ENCODE measurements at places on chromosomes 3 and 15.

- no peak for DNase-seq
Measured at GRCh38 chr15:68183616-68184315, 21.4 kb downstream of the CALML4 start.

- DNase-seq: no peak
Measured at GRCh38 chr3:167110901-167111300, 269.2 kb downstream of the ZBBX start.

- DNase-seq: no peak
Measured at GRCh38 chr15:96335411-96336024, 5.0 kb downstream of the NR2F2 start.

GRCh38 chr3:181326637-181327223 lies 337.2 kb upstream of the DNAJC19 start:
- no peak for DNase-seq

DNA sequence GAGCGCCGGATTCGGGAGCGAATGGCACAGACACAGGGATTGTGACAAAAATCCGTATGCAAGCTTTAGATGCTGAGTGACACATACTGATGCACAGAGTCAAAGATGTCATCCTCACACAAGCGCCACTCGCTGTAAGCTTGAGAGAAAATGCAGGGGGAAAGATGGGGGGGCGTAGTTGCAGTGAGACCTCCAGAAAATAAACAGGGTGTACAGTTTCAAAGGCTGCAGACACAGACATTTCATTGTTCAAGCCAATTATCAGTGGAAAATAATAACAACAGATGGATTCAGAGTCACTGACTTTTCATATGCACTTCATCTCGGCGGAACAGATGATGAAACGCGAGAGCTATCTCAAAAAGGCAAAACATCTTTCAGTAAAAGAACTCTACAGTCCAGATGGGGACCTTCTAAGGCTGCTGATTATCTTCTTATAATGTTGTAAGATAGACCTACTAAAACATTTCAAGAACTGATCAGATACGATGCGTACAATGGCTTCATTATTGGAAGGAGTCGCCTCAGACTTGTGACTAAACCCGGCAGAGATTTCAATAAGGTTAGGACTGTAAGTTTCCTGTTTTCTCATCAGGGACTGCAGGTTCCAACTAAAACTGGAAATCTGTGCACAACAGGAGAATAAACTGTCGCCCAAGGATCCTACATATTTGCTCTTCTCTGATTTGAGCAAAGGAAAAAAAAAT lies 275.4 kb downstream of the FOXP1 start:
- DNase-seq: no peak

GRCh38 chr15:43508991-43509659 lies 8.3 kb upstream of the MAP1A start:
- peak; percentile 69 for DNase-seq

GRCh38 chr3:74599564-74599963 lies 14.9 kb downstream of the CNTN3 start:
- no peak for DNase-seq

GRCh38 chr15:83207660-83208366 lies at the start of gene HDGFL3:
TSS of gene HDGFL3 (minus strand) at chr15:83207823. CDS start at chr15:83207414, 409 bp downstream.
- DNase-seq: peak; percentile 59

GRCh38 chr3:156983559-156983958 lies 157.4 kb downstream of the LEKR1 start:
- no peak for DNase-seq

DNA sequence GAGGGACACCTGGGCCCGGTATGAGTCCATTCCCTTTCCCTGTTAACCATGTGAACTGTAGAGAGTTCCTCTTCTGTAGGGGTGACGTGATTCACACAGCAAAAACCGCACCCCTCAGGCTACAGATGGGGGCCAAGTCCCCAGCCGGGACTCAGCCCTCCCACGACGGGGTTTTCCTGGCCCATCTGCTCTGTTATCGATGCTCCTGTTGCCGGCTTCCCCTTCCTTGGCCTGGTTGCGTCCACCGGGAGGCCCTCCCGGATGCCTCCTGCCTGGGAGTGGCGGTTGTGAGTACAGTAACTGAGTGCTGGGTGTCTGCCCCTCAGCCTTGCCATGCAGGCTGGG lies 817 bp upstream of the PLXNA1 start:
- DNase-seq: no peak

DNA sequence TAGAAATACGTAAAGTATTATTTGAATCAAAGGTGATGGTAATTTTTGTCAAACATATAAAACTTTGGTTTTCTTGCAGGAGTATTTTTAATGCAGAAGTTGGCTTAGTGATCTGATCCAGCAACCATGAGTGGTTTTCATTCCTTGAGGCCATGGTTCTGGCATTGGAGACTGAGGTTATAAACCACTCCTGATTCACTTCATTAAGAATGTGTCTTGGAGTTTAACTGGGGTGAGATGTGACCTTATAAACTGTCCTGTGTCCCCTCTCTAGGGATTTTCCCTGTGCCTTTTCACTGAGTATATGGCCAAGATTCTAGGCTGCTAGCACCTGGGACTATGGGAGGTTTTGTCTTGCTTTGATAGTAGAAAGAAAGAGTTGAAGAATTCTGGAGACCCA lies 94.3 kb downstream of the RYR3 start:
- DNase-seq: no peak

DNA sequence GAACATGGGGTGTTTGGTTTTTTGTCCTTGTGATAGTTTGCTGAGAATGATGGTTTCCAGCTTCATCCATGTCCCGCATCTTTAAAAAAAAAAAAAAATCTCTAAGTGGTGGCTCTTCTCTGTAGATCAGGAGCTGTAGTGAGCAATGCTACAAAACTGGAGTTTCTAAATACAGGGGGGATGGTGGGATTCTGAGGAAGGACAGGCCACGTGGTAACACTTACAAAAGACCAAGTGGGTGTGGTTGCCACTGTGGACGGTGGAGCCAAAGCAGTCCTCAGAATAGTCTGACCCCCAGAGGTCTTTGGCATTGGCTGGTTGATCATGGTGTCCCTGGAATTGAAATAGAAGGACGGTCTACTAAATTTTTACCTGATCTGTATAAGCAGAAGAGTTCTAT lies 7.7 kb downstream of the CCRL2 start:
- no peak for DNase-seq

GRCh38 chr3:135618123-135618522 lies 347.4 kb upstream of the PPP2R3A start:
- DNase-seq: no peak

DNA sequence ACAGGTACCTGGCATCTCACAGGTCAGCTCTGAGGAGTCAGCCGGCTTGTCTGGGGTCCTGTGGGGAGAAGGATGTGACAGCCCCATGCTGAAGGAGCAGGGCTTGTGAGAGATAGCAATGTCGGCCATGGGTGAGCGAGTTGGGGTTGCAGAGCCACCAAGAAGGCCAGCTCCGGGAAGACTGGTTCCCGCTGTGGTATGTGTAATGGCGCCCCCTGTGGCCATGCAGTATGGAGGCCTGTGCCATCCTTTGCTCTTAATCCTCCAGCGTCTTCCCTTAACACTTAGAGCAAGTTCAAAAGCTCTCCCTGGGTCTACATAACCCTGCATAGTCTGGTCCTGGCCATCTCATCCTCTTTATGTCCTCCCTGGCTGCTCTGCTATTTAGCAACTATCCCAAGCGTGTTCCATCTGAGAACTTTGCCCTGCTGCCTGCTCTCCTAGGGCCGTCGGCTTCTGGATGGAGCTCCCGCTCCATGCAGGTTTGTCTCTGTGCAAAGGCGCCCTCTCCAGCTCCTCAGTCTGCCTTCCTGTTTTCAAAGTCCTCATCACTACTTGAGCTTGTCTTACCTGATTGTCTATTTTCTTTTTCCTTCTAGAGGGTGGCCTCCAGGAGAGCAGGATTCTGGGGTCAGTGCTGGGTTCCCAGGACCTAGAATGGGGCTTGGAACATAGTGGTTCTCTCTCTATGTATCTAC lies 40.8 kb upstream of the IQCF6 start:
- no peak for DNase-seq

- DNase-seq: peak; percentile 46
Measured at GRCh38 chr15:100115711-100116090, 226.1 kb downstream of the ADAMTS17 start.

DNA sequence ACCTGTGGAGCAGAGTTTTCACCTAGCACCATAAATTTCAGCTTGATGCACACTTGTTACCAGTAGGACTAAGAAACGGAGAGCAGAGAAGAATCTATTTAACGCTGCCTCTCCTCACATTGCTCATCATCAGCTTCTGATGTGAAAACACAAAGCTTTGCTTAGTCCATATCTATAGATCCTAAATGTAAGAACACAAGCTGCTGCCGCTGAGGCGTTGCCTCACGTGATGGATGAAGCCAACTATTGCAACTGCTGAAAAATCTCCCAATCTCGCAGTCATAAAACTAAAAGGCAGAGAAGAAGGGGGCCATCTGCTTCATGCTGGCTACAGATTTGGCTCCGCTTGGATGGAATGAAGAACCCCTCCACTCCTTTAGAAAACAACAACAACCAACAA lies 42.7 kb downstream of the CADPS start:
- no peak for DNase-seq

DNA sequence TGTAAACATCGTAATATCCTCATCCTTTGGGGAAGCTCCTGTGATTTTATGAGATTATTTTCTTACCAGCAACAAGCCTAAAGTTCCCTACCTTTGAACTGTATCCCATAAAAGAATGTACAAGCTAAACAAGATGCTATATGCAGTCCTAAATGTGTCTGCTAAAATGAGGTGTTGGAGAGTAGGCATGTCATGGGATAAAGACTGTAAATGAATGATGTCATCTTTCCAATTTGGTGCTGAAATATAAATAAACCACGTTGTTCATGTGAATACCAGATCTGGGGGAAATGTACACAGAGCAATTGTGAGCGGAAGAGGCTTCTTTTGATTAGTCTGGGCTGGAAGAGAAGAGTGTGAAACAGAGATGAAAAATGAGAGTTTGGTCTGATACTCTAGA lies 214.9 kb upstream of the WNT5A start:
- no peak for DNase-seq

- DNase-seq: no peak
Measured at GRCh38 chr3:126983653-126984390, 907 bp downstream of the PLXNA1 start.

DNA sequence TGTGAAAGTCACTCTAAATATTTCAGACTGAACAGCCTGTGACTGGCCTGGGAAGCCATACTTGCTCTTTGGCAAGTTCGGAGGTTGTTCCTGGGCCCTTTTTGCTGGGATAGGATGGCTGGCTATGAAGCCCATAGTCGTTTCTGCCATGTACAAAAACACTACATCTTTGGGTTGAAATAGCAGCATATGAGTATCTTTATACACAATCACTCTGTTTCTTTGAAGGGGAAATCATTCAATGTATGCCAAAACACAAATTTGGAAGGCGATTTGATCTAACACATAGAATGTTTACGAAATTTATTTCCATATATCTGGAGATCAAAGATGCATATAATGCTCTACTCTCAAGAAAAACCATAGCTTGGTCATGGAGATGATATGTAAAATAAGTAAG lies 192.9 kb downstream of the SQOR start:
- no peak for DNase-seq

GRCh38 chr15:40047415-40048210 lies 8.6 kb upstream of the SRP14 start:
- peak; percentile 63 for DNase-seq

- DNase-seq: no peak
Measured at GRCh38 chr3:12472000-12472610, 12.2 kb upstream of the TSEN2 start.

- peak; percentile 68 for DNase-seq
Measured at GRCh38 chr3:127775398-127776109, 46.8 kb downstream of the MGLL start.

GRCh38 chr3:195768831-195769303 lies 42.9 kb downstream of the MUC4 start:
- no peak for DNase-seq

DNA sequence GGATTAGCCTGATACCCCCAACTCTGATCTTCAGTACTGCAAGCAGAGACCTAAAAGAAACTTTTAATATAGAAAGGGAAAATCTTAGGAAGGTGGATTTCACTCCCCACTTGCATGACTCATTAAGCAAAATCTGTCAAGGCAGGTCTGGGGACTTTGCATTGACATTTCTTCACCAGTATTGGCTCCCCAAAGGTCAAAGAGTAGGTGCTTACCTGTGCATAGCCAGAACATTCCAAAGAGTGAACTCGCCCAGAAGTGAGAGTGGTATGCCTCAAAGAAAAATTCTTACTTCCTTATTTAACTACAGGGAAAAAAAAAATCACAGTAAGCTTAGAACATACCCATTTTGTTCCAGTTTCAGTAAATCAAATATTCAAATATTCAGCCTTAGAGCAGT lies 140.9 kb upstream of the TP63 start:
- no peak for DNase-seq

DNA sequence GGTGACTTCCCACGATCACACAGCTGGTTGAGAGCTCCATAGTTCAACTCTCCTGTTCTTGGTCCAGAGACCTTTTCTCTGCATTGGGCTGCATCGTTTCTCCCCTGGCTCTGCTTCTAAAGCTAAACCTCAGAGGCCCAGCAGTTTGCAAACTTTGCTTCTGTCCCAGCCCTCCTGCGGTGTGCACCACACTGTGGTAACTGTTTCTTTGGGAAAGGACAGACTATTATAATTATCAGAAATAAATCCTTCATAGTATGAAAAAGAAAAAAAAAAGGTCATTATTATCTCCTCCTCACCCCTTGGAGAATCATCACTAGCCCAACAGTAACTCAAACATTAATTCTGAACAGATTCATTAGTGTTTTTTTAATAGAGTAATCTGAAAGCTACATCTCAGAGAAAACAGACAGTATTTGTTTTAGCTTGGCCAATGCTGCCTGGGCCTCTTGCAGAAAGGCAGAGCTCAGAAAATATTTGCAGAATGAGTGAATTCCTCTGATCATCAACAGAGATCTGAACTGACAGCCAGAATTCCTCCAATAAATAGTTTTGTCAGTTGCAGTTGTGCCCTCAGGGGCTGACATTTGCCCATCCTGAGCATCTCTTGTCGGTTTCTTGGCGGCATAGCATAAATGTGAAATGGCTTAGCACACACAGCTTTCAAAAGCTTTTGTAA lies 52.9 kb downstream of the BFSP2 start:
- DNase-seq: no peak

- DNase-seq: no peak
Measured at GRCh38 chr3:113291572-113291971, 80.2 kb downstream of the BOC start.

GRCh38 chr3:120448756-120449155 lies 2.0 kb downstream of the FSTL1 start:
- DNase-seq: no peak

GRCh38 chr15:55742927-55743728 lies at the start of gene PRTG:
TSS of gene PRTG (minus strand) at chr15:55743152. CDS start at chr15:55742931, 221 bp downstream.
- DNase-seq: peak; percentile 73

- no peak for DNase-seq
Measured at GRCh38 chr3:165523801-165524200, 313.4 kb downstream of the BCHE start.

DNA sequence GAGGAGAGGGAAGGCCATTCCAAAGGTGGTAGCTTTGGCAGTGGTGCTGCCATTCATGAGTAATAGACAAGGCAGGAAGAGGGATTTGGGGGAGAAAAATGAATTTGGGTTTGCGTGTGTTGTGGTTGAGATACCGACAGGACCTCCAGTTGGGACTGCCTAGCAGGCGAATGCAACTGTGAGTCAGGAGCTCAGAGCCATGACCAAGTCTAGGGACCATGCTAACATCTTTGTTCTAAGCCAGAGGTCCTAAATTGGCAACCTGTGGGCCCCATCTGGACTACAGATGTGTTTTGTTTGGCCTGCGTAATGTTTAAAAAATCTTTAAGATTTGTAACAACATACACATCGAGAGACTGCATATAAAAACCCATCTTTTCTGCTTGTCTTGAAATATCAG lies 61.6 kb downstream of the SAMMSON start:
- no peak for DNase-seq

GRCh38 chr3:21393683-21394311 lies 357.2 kb downstream of the ZNF385D start:
- DNase-seq: no peak
